ENCODE measurements at places on chromosomes 12 and 14.

DNA sequence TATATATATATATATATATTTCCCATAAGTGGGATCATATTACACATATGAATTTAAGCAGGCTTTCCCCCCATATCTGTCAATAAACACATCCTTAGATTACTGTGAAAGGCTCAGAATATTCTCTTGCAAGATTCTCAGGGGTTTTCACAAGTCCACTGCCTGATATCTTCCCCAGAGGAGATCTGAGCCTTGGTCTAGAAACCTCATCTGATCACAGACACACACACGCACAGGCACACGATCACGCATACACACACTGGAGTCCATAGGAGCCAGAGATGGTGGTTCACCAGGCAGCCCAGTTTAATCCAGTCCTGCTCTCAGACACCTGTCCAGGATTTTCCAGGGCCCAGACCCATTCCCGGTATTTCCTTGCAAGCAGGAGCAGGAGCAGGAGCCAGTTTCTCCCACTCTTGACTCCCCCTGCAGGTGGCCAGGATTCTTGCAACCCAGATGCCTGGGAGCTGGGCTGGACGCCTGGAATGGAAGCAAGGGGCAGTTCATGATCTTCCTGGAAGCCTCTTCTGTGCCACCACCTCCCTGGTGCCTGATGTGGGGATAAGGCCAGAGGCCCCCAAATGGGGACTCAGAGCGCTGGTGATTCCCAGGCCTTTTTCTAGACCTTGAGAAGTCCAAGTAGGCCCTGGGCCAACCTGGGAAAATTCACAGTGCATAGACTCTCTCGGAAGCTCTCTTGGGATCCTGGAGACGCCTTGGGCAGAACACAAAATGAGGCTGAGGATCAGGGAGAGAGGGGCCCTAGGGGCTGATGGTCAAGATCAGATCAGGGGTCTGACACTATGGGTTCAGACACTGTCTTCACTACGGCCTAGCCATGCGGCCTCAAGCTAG, 16.5 kb upstream of the KRT78 start:
- DNase-seq = peak; percentile 89

- DNase-seq = no peak
These were observed 540.0 kb upstream of the TBX3 start for GRCh38 chr12:115223991-115224390.

- DNase-seq = no peak
These were observed at the start of gene CLMN for GRCh38 chr14:95319312-95320077. CLMN (minus strand) TSS chr14:95319908; CDS start chr14:95319792, 116 bp downstream.

GRCh38 chr14:54370323-54371198, 26.2 kb upstream of the CDKN3 start:
- DNase-seq = no peak

- no peak for DNase-seq
These were observed 10.0 kb downstream of the TMCC3 start for GRCh38 chr12:94640134-94640928.

- no peak for DNase-seq
These were observed 102.4 kb downstream of the VCPKMT start for GRCh38 chr14:50013934-50014333.

GRCh38 chr12:31523306-31523705, 67.6 kb downstream of the DENND5B start:
- no peak for DNase-seq

DNA sequence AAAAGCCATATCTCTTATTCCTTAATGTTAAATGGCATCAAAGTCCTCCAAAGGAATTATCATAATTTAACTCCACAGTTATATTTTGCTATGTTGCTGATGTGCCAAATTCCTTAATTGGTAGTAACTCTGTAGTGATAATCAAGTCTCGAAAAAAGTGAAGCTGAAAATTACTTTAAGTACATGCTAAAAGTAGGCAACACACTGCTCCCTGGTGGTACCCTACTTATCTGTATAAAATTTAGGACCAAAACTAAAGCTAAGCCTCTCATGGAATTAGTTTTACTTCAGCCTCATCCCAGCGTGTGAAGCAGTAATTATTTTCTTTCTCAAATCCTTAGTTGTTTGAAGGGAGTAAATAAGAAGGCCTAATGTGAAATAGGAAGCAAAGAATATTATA, 132.8 kb downstream of the TTLL5 start:
- peak; percentile 6 for DNase-seq

DNA sequence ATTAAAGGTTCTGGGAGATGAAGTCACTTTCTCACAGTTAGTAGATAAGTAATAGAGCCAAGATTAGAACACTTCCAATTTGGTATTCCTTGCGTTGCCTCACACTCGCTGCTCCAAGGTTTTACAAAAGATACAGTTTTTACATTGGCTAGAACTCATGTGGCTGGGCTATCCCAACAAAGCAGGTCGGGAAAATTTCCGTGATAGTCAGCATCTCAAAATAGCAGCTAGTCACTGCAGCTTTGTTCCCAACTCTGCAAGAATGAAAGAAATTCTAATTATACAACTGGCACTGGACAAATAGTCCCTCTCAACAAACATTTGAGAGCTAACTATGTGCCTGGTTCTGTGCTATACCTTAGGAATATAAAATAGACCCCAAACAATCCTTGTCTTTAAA, 24.6 kb upstream of the PPP1R12A start:
- DNase-seq = no peak
